ENCODE measurements at places on chromosomes 12 and 14. TPM values are rescaled to one million over a fixed set of nuclear protein-coding genes. Genes with fewer than 3 reads are reported as not detected.

The KRT78 gene
- total RNA-seq: 0.13 TPM

The SLC10A1 gene
- total RNA-seq: not detected

The SRRM4 gene
- total RNA-seq: not detected

The ABCD2 gene
- total RNA-seq: 0.03 TPM

The GTF2H3 gene
- 63.1 TPM for total RNA-seq

GRCh38 chr12:19506497-19506896, 67.2 kb downstream of the AEBP2 start:
- DNase-seq: no peak

DNA sequence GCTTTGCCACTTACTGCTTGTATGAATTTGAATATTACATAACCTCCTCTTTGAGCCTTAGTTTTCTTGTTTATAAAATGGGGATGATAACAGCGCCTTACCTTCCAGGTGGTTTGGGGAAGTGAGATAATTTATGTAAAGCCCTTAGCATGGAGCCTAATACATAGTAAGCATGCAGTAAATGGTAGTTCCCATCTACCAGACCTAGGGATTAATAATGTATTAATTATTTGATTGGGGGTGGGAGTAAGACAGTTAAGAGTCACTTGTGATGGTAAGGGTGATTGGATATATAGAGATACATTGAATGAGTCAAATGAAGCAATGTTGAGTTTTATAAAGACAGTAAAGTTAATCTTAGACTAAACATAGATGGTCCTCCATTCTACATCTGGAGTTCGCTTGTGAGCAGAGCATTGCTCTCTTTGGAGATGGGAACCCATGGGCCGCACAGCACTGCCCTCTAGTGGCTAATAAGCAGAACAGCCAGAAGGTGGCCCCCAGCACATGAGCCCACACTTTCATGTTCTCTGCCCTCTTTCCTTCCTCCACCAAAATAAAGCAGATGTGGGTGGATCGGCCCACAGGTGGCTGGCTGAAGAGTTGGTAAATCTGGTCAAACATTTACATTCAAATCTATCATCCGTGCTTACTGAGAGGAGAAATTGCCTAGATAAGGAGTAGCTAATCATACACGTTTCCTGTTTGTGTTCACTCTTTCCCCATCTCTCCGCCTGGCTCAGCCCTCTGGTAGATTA, 26.5 kb upstream of the TAMALIN start:
- DNase-seq: peak; percentile 48

- no peak for DNase-seq
Observed at GRCh38 chr14:61417141-61417540, 95.8 kb downstream of the PRKCH start.

- no peak for DNase-seq
Observed at GRCh38 chr12:115325858-115326257, 641.9 kb upstream of the TBX3 start.

DNA sequence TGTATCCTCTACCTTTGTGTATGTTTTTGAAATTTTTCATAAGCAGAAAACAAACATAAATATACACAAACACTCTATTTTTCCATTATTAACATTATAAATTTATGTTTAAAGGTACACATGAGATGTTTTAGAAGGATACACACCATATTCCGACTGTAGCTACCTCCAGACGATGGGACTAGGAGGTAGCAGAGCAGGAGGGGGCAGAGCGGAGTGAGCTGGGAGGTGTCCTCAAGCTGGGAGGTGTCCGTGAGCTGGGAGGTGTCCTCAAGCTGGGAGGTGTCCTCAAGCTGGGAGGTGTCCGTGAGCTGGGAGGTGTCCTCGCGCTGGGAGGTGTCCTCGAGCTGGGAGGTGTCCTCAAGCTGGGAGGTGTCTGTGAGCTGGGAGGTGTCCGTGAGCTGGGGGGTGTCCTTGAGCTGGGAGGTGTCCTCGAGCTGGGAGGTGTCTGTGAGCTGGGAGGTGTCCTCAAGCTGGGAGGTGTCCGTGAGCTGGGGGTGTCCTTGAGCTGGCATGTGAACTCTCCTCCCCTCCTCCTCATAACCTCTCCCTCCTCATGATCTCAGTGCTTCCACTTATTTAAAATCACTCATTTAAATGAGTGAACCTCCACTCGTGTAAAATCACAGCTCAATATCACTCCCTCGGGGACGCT, 346.9 kb upstream of the SFSWAP start:
- no peak for DNase-seq

GRCh38 chr14:21933681-21934080, 260.1 kb upstream of the OR4E1 start:
- no peak for DNase-seq

- no peak for DNase-seq
Observed at GRCh38 chr12:102950107-102950949, 7.1 kb upstream of the ASCL1 start.

DNA sequence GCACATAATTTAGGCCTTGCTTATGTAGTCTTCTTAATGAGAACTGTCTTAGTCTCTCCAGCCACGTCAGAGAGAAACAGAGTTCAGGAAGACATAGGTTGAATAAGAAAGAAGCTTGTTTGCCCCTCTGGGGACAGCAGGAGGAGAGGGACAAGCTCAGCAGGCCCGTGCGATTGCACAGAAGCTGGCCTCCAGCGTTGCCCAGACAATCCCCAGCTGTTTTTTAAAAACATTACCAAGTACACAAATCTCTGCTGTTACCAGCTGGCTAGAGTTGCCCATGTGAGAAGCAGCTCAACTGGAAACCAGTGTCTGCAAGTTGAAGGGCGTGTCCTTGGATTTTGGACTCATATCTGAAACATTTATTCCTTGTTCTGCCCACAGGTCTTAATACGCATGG, 232.6 kb downstream of the EFCAB11 start:
- no peak for DNase-seq

DNA sequence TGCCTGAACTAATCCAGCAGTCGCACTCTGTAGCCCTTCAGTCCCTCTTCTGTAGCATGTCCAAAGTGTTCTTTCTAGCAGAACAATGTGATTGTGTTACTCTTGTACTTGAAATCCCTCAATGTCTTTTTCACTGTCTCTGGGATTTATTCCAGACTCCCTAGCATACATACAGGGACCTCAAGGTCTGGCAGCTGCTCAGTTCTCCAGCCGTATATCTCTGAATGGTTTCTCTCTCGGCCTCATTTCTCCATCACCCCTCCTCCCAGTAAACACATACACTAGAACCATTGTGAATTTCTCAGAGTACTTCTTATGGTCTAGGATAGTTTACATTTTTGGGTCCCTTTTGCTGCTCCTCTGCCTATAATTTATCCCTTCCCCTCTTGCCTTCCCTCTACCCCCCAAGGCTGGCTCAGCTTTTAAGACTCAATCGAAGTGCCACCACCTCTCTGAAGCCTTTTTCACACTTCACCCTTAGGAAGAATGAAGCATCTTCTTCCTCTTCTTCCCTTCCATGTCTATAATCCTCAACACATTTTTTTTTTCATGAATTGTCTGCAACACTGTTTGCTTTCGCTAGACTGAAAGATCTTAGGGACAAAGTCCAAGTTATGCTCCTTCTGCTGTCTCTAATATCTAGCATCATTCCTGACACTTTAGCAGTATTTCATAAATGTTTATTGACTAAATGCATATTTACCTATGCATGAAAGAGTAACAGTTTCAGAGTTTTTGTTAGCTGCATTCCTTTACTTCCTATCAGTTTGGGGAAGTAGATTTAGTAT, 446.1 kb downstream of the ZFP36L1 start:
- no peak for DNase-seq

DNA sequence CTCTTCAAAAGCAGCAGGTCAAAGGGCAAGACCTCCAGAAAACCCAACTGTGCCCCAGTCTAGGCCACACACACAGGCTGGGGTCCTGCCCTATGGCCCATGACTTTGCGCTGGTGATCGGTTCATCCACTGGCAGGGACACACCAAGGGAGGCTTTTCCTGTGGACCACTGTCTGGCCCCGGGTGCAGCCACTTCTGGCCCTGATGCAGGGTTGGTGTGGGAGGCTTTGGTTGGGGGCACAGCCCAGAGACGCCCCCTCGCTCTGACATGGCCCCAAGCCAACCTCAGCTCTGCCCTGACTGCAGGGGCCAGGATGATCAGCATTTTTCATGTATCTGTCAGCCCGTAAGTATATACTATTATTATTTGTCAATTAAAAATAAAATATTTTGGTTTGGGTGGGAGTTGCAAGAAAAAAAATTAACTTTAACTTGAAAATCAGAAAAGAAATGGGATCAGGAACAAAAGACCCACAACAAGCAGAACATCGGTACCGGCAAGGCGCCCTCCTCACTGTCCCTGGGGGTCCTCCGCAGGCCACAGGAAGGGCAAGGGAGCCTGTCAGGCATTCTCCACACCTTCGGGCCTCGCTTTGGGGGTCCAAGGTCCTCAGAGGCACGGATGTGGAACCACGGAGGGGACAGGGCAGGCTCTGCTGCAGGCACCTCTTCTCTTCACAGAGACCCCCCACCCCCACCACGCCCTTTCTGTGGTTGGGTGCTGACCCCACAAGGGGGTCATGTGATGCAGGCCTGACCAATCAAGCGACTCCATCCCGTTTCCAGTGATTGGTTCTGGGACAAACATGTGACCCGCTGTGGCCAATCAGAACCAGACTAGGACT, 181.5 kb upstream of the SFSWAP start:
- peak; percentile 56 for DNase-seq

DNA sequence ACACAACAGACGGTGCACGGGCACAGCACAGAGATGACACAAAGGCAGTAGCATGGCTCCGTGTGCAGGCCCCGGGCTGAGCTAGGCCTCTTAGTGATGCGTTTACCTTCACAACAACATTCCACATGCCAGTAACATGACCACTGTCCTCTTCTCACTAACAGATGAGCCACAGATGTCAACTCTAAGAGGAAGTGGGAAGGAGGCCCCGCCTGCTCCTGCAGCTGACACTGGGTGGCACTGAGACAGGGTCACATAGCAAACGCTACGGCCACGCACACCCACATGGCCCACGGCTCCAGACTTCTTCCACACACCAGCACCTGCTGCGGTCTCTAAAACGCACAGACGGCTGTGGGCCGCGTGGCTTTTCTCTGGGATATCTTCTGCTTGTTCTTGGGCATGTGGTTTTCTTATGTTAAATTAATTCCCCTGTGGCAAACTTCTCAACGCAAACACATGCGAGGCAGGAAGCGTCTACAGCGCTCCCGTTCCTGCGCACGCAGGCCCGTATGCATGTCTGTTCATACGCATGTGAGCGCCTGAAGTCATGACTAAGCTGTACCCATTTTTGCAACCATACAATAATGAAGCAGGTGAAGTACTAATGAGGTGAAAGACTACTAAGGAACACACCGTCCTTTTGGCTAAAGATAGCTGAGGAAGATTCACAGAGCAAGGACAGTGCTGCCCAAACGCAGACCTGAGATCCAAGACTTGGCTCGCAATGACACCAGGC, 26.8 kb downstream of the AMN start:
- peak; percentile 37 for DNase-seq

GRCh38 chr12:14578646-14579045, 11.0 kb upstream of the PLBD1 start:
- no peak for DNase-seq

GRCh38 chr12:46530373-46531056, 157.9 kb upstream of the SLC38A2 start:
- no peak for DNase-seq

DNA sequence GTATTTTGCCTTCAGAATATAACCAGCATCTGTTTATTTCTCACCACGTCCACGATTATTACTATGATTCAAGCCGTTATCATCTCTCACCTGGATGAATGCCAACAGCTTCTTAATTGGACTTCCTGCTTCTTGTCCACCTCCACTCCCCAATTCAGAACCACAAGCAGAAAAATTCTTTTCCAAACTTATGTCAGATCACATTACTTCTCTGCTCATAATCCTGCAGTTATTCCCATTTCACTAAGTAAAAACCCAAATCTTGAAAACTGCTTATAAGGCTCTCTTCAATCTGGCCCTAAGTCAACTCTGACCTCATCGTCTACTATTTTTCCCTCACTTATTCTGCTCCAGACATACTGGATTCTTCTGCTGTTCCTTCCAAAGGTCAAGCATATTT, 2.0 kb downstream of the CRY1 start:
- DNase-seq: peak; percentile 43

DNA sequence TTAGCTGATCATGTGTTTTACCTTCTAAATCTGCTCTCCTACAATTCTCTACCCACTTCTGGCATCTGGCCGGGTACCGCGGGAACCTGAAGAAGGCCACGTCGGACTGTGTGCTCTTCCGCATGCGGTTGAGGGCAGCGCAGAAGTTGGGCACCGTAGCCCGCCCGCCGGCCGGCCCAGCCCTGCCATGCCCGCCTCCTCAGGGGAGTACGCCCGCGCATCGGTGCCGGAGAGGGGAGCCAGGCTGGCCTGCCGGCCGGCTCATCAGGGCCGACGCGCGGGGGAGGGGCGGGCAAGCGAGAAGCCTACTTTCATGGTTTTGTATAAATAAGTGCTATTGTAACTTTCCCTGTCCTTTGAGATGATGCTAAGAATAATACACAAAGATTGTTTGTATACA, 19.9 kb upstream of the ADAMTS20 start:
- no peak for DNase-seq

DNA sequence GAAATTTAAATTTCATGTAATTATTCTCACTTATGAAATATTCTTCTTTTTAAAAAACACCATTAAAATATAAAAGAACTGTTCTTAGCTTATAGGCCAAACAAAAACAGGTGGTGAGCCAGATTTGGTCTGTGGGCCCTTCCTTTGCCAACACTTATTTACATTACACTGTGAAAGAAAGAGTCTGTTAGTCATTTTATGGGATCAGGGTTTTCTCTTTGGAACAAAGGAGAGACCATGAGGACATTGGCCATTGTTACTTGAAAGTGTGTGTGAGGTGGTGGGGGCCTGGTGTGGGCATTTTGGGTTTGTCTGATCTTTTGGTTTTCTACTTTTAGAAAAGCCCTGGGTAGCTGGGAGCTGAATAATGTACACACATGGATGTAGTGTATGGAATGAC, 62.7 kb downstream of the TTC6 start:
- DNase-seq: no peak

DNA sequence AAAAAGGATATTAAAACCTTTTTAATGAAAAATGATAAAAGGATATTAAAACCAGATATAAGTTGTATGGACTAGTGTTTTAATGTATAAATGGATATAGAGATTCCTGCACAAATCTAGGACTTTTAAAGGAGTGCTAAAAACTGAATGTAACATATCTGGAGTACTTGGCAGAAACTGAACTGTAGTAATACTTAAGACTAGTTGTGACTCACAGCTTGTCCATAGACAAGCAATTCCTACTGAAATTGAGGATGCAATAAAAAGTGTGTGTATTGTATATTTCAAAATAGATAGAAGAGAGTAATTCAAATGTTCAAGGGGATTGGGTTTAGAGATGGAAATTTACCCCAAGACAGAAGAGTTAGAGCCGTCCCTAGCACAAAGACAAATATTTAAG, 59.6 kb downstream of the FBXO33 start:
- DNase-seq: no peak

- DNase-seq: no peak
Observed at GRCh38 chr12:6218347-6218925, 18.2 kb downstream of the CD9 start.

GRCh38 chr12:120686151-120686689, 729 bp upstream of the MLEC start:
- DNase-seq: peak; percentile 97

DNA sequence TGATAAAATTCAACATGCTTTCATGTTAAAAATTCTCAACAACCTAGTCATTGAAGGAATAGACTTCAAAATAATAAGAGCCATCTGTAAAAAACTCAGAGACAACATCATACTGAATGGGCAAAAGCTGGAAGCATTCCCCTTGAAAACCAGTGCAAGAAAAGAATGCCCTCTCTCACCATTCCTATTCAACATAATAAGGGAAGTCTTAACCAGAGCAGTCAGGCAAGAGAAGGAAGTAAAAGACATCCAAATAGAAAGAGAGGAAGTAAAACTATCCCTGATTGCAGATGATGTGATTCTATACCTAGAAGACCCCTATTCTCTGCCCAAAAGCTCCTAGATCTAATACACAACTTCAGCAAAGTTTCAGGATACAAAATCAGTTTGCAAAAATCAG, 52.9 kb downstream of the APOBEC1 start:
- no peak for DNase-seq

Measured in HT1080 (cell line).